ENCODE measurements at places on chromosomes 7 and 10. TPM values are rescaled to one million over a fixed set of nuclear protein-coding genes. Genes with fewer than 3 reads are reported as not detected.

GRCh38 chr10:27745732-27746396 lies at the start of gene MKX:
MKX (minus strand) TSS chr10:27745819; CDS start chr10:27743415, 2,404 bp downstream.
- DNase-seq = no peak

GRCh38 chr10:5891009-5891408 lies 966 bp downstream of the FBH1 start:
- DNase-seq = no peak

DNA sequence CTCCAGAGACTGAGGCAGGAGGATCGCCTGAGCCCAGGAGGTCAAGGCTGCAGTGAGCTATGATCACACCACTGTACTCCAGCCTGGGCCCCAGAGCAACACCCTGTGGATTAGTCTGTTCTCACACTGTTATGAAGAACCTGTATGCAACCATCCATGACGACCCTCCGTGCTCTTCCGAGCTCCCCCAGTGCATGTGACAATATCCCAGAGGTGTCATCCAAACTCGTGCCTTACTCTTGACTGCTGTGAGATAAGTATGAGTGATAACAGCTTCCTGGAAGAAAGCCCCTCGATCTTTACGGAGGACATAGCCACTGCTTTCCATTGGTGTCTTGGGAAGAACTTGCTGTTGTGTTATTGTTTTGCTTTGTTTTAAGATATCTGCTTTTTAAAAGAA lies 591.9 kb downstream of the GALNT17 start:
- no peak for DNase-seq

GRCh38 chr7:88399036-88399435 lies 92.3 kb upstream of the STEAP4 start:
- DNase-seq = no peak

GRCh38 chr10:29790207-29790606 lies 155.4 kb upstream of the SVIL start:
- no peak for DNase-seq

- DNase-seq = no peak
These were observed 348.9 kb downstream of the ARL4A start for GRCh38 chr7:13036256-13036780.

GRCh38 chr7:27203964-27204594 lies 4.2 kb upstream of the HOXA13 start:
- DNase-seq = no peak

- DNase-seq = no peak
These were observed 59.0 kb upstream of the NPVF start for GRCh38 chr7:25287291-25287690.

DNA sequence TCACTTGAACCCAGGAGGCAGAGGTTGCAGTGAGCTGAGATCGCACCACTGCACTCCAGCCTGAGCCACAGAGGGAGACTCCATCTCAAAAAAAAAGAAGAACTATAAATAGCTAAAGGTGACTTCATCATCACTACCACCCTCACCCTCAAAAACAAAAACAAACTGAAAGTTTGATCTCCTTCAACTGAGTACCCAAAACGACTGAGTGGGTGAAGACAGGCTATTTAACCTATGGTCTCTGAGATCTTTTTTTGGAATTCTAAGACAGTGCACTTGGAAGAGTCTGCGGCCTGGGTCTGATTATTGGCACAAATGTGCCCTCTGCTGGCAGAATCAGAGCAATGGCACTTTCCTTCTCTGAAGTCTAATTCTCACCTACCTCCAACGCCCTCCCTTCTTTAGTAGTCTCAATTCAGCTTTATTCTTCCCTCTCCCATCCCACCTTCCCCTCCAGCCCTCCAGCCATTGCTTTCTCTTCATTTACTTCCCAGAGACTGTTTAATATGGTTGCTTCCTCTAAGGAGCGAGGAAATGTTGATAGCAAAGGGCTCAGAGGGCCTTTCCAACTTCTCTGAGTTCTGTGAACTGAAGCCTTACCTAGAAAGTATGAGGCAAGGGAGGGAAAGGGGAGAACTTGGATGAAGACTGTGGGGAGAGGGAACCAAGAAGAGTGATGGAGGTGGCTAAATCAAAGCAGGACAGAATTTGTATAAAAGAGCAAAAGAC lies 2.9 kb upstream of the MYOZ1 start:
- no peak for DNase-seq

DNA sequence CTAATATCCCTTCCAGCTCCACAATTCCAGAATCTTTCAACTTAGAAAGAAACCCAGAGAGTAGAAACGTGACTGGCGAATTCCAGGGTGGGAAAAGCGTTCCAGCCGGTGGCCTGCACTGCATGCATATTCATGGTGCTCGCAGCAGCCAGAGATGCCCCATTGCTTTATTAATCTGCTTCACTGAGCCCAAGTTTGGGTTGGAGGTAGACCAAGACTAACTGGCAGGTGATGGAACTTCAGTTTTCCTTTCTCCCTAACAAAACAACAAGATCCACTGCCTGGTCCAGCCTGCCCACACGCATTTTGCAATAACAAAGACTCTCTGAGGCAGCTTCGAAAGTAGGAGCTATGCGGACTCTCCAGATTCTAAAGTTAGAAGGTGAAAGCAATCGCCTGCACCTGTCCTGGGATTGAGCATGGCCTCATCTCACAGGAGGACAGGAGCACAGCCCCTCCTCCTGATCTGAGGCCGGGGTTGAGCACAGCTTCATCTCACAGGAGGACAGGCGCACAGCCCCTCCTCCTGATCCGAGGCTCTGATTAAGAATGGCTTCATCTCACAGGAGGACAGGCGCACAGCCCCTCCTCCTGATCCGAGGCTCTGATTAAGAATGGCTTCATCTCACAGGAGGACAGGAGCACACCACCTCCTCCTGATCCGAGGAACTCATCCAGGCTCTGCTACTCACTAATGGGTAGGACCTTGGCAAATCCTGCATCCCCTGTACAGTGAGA lies 127.8 kb upstream of the LANCL2 start:
- DNase-seq = no peak

DNA sequence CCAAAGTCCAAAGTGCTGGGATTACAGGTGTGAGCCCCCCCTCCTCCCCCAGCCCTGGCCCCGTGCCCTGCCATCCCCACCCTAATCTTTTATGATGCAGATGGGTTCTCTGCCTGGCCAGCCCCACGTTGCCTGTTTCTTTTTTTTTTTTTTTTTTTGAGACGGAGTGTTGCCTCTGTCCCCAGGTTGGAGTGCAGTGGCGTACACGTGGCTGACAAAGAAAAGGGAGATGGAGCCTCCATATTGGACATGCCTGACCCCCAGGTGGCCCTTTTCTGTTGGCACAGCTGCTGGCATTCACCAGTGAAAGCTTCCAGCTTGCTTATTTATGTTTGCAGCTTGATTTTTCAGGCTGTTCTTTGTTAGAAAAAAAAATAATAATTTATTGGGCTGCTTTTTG lies 235.3 kb downstream of the CCDC3 start:
- no peak for DNase-seq

GRCh38 chr10:80649183-80649582 lies 111.5 kb downstream of the SH2D4B start:
- DNase-seq = no peak

DNA sequence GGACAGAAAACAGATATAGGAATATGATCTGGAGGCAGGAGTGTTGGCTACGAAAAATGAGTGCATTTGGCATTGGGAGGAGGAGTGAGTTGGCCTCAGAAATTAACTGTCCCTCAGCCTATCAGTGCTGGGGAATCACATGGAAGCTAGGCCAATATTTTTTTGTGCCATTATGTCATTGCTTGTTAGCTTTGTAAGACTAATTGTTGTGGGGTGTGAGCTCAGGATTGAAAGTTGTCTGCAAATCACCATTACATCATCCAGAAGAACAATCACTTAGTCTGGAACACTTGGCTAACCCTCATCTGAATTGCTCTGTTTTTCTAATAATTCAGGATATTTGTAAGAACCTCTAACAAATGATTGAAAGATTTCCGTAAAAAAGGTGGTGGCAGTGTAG lies 45.2 kb upstream of the SEMA3D start:
- no peak for DNase-seq

- DNase-seq = no peak
These were observed 257.0 kb downstream of the PHTF2 start for GRCh38 chr7:78055599-78055998.

DNA sequence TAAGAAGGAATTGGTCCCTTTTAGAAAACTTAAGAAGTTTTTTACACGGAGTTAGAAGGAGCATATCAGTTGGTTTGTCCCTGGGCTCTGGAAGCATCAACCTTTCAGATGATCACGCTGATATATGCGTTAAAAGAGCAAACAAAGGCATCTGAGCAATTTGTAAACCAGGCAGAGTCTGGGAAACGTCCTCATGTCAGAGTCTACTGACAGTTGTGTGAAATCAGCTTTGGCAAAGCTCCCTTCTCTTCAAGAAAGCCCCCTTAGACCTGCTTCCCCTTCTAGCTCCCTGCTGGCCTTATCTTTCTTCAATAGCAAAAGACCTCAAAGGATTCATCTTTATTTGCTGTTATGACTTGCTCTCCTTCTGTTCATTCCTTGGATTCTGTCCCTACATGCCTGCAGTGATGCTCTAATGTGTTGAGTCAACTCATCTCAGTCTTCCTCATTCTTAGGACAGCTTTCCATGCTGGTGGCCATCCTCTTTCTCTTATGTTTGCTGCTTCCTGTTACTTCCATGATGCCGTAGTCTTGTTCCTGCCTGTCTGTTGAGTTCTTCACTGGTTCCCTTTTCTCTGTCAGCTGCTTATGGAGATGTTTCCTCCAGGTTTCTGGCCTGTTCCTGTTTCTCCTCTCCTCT lies 106.5 kb upstream of the BMPER start:
- no peak for DNase-seq

DNA sequence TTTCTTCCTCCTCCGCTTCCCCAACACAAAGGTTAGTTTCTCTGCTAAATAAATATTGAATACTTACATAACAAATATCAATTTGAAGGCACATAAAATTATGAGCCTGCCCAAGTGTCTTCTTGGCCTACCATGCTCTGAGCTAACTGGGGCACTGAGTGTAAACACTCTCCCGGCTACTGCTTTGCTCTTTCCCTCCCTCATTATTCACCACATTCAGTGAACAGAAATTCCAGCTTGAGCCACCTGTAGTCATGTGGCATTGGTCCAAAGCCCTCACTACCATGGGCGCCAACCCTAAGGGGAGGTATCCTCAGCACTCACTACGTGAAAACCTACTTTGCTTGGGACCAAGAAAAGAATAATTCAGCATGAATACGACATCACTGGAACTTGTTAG lies 409.0 kb downstream of the KCNMA1 start:
- no peak for DNase-seq

GRCh38 chr10:29022513-29022912 lies 266.4 kb upstream of the LYZL1 start:
- DNase-seq = no peak

DNA sequence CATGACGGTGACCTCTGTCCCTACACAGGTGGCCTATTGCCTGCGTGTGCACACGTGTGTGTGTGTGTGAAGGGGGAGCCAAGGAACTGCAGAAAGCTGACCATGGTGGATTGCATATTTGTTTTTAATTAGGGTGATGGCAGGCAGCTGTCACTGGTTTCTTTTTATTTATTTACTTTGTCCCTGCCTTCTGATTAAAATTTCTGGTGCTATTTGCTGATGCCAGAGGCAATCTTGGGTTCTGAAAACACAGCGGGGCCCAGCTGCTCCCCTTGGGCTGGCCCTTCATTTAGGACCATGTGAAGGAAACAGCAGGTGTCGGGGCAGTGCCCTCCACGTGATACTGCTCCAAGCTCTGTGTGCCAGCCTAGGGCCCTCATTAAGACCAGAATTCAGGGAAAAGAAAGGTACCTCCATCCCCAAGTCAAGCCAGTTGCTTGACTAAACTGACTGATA lies 71.3 kb upstream of the PODXL start:
- no peak for DNase-seq

DNA sequence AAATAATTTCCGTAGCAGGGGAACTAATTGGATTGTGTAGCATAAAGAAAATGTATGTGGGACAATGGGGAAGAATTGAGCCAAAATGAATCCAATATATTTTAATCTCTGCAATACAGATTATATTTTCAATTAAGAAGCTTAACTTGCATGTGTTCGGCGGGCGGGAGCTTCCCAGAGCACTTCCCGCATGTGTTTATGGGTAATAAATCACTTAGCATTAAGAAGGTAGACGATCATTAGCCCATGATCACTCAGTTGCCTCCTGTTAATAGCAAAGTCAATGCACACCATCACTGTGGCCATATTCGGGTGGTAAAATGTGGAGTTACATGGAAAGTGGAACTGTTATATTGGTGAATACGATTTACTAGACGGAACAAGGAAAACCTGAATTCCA lies 122.9 kb upstream of the INSYN2A start:
- no peak for DNase-seq

ATOH7 gene
- not detected for total RNA-seq

GIMAP4 gene
- total RNA-seq = 49.4 TPM

TCERG1L gene
- not detected for total RNA-seq

CPA5 gene
- total RNA-seq = not detected

TFPI2 gene
- 27.9 TPM for total RNA-seq

TMEM176A gene
- total RNA-seq = 64.3 TPM

OR2A7 gene
- total RNA-seq = 3.8 TPM

CRPPA gene
- 2.2 TPM for total RNA-seq
